ENCODE measurements at places on chromosomes 7 and 10.

DNA sequence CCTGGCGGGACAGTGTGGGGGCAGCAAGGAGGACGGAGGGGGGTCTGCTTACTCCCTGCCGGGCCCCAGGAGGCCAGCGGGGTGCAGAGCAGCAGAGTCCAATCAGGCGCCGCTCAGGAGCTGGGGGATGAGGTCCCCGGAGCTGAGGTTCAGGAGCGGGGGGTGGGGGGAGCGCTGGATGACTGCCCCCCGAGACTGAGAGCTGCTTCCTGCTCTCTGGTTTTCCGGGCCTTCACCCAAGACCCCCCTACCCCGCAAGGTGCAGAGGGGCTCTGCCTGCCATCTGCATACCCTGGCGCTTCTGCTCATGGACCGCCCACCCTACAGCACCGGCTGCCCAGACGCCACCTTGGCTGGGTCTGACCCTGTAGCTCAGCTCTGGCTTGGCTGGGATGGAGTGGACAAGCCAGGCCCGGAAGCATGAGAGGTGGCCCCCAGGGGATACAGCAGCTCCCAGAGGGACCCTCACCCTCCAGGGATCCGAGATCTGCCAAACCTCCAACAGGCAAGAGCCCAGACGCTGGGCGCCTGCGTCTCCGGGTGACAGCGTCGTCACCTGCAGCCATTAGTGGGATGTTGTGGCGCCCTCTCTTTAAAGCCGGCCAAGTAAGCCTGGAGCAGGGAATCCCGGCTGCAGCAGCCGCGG is 930 bp downstream of the KNDC1 start:
- no peak for DNase-seq

GRCh38 chr10:106185951-106186350 is 978.6 kb downstream of the SORCS1 start:
- no peak for DNase-seq

DNA sequence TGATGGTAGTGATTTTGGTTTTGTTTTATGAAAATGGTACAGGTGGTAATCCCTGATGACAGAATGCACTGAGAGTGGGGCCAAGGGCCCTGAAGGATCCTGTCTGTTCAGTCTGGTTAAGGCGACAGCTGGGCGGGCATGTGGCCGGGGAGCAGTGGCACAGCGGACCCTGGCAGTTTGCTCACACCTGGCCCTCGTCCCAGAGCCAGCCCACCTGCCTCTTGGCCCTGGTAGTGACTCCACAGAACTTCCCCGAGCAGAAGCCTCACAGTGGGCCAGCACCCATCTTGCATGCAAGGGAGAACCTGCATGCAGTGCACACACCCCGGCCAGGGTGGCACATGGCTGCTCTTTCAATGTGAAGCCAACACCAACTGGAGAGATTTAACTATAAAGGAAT is 82.8 kb downstream of the ALOX5 start:
- DNase-seq: no peak

- no peak for DNase-seq
Measured at GRCh38 chr10:63561341-63561740, 40.1 kb downstream of the REEP3 start.

GRCh38 chr7:50664461-50664922 is 99.3 kb upstream of the DDC start:
- no peak for DNase-seq

DNA sequence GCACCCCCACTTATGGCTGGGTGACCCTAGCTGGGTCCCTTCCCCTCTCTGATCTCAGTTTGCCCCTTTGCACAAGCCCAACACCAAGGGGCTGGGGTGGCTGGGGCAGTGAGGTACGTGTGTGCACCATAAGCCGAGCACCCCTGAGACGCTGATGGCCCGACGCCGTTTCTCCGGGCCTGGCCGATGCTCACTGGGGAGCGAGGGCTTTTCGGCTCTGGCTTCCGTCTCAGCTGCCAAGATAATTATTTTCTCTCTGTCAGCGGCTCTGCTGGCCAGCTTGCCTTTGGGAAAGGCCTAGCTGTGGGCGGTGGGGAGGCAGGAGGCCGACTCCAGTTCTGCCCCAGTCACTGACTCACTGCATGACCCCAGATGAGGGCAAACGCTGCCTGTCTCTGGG is 91.0 kb downstream of the ZMIZ1 start:
- no peak for DNase-seq

DNA sequence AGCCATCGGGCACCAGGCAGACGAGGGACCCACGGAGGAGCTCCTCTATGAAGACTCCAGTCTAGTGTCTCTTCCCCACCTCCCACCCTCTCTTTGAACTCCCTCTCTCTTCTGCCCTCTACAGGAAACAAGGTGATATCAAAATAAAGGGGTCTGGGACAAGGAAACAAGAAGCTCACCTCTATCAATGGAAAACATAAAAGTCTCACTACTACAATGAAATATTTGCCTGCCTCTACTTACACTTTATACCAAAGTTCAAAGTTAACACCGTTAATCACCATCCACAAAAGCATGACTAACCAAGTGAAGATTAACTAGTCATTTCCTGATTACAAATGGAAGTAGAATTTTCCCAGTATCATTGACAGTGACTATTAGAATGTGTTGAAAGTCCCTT is 82.2 kb downstream of the PARD3 start:
- DNase-seq: no peak

DNA sequence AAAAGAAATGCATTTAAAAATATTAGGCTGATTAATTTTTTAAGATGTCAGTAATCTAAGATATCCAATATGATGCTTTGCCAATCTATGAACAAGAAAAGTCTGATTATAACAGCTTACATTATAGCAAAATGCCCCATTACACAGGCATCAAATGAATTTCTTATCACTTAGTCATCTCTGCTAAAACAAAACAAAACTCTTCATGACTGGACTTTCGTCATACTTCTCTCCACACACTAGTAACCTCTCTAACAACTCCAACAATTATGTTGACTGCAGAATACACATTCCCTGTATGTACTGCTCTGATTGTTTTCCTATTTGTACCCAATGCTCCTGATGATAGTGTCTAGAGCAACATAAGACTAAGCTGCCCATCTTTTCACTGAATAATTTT is 3.8 kb upstream of the MKI67 start:
- DNase-seq: no peak

DNA sequence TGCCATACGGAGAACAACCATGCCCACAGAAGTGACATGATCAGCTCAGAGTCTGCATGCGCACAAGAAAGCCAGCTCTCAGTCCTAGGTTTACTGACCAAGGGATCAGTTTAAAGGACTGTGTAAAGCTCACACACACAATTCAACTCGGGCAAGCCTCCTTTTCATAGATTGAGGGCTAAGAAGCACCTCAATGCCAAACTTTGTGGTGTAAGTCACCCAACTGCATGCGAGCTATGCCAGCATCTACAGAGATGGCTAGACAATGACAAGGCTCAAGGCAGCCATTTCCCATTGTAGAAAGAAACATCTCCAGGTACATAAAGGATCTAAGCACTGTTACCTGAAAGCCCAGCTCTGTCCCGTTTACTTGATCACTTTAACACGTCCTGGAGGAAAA is 36.8 kb downstream of the GPAM start:
- DNase-seq: no peak

DNA sequence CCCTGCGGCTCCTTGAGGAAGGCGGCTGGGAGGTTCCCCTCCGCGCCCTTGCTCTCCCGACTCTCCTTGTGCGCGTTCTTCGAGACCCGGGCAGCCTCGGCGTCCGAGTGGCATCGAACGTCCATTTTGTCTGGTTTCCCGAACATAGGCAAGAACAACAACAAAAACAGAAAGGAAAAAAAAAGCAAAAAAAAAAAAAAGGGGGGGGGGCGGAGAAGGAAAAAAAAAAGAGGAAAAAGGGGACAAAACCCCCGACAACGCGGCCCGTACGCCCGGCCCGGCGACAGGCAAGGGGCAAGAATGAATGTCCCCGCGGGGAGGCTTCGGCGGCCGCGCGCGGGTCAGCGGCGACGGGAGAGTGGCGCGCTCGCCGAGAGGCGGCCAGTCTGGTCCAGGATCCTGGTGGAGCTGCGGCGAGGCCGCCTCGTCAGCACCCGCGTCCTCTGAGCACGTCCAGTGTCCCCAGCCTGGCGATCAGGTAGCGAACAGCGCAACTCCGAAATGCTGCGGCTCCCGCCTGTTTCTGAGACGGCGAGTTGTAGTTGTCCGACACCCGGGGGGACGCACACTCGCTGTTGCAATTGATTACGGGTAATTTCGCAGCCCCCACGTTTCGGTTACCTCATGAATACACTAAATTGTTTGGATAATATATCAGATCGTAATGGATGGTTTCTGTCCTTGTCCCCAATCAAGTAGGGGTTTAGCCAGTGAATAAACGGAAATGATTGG is at the start of gene VAX1:
Gene VAX1 (minus strand): TSS at position 360 of the 732 bp plus-strand sequence. CDS start 214 bp downstream, at position 146.
- DNase-seq: no peak

GRCh38 chr10:83816942-83817341 is 322.4 kb upstream of the GHITM start:
- DNase-seq: no peak

DNA sequence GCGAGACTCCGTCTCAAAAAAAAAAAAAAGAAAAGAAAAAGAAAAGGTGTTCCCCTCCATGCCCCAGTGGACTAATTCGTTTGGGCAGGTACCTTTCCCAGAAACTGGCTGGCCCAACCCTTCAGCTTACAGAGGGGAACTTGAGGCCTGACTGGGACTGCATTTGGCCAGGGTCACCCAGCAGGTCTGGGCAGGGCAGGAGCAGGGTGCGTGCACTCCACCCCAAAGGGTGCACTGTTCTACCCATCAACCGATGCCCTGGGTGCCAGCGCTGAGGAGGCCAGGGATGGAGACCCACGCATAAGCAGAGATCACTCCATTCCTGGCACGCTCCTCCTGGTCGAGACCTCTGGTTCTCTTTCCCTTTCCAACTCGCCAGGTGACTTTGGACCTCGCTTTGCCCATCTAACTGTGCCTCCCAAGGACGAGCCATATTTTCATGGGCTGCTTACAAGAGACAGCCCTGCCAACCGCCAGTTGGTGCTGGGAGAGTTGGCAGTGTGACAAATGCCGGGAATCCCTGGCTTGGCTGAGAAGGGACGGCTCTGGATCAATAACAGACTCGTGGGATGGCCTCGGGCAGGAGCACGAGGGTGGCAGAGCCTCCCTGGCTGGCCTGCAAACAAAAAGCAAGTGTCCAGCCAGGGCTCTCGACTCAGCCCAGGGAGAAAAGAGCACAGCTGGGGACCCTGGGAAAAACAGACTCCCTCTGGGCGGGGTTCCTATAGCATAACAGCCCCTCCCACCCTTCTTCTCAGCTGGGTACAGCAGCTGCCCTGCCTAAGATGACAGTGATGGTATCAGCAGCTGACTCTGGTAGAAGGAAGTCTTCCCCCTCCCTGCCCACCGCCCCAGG is 7.9 kb downstream of the HSPB1 start:
- DNase-seq: peak; percentile 39

DNA sequence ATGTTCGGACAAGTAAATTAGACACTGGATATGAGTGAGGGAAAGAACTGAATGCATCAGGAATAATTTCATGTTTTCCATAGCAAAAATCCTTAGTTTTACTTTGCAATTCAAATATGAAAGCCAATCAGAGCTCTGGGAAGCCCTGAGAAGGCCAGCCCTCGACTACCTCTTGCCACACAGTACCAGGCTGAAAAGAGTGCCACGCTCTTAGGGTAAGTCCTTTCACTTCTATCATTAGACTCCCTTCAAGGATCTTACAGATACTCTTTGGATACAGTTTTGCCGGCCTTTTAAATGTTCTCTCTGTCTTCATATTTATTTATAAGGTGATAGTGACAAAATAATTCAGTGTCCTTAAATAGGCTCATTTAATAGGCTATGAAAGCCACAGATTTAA is 1.9 kb downstream of the COBL start:
- DNase-seq: no peak

DNA sequence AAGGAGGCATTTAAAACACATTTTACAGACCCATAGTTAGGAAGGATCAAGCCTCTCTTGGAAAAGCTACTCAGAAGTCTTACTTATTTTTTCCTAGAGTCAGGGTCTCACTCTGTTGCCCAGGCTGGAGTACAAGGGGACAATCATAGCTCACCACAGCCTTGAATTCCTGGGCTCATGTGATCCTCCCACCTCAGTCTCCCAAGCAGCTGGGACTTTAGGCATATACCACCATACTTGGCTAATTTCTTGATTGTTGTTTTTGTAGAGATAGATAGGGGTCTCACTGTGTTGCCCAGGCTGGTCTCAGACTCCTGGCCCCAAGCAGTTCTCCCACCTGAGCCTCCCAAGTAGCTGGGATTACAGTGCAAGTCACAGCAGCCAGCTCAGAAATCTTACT is 354.7 kb upstream of the GALNT17 start:
- DNase-seq: no peak

- DNase-seq: no peak
Measured at GRCh38 chr7:134900166-134900982, 85.9 kb upstream of the AGBL3 start.

- DNase-seq: no peak
Measured at GRCh38 chr10:19480353-19480752, 335.9 kb upstream of the PLXDC2 start.

DNA sequence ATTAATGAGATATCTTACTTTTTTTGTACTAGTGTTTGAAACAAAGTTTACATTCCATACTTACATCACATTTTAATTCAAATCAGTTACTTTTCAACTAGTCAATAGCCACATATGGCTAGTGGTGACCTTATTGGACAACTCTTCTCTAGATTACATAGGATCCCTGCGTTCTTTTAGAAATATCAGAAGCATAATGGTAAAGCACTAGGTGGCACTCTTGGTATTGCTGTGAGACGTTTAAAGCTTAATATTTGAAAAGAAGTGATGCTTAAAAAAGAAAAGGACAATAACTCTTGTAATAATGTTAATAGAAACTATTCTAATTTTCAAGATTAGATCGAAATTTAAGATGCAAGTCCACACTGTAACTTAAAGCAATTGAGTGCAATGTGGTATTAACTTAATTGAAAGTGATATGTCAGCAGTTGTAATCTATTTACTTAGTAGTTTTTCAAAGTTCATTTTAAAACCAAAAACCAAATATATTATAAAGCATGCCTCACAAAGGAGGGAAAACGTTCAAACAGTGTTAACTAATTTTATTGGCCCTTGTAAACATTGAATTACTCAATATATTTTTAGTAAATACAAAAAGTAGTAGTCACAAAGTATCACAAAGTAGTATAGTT is 339.1 kb downstream of the ATRNL1 start:
- no peak for DNase-seq

- no peak for DNase-seq
Measured at GRCh38 chr7:102912742-102913141, at the start of gene LRRC17. Gene LRRC17, plus strand, starts transcription at chr7:102913000. Its CDS starts 20,914 bp downstream, at chr7:102933914.

GRCh38 chr7:47738563-47739166 is 156.8 kb upstream of the TNS3 start:
- DNase-seq: no peak

DNA sequence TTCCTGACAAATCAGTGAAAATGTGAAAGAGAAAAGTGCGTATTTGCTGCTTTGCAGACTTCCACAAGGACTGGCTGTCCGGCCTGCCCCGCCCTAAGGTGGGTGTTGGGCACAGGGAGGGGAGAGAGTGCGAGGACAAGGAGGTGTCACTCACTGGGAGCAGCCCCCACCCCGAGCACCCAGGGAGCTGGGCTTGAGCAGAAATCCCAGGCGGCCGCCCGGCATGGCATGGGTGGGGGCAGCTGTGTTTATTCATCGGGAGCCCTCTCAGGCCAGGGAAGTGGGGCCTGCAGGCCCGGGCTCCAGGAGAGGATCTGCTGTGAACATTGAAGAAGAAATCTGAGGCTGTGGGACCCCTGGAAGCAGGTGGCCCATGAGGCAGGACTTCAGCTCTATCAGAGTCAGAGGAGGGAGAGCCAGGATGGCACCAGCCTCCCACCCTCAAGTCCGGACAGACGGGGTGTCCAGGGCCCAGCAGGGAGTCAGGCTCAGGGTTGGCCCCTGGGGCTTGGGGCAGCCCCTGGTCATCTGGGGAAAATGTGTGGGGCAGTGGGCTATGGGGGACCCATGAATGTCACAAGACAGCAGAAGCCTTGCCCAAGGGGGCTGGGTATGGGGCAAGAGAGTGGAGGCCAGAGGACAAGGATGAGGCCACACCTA is 164.4 kb upstream of the PPP2R2D start:
- DNase-seq: no peak

Data from nucleus accumbens (tissue), 56 donors.